ENCODE measurements at places on chromosomes 4 and X.
A peak's percentile ranks its signal among the peaks of the same experiment; 100 is the strongest.

GRCh38 chrX:134368126-134368525, 91.8 kb upstream of the HPRT1 start:
- no peak for DNase-seq

GRCh38 chrX:1103360-1103759, 109.1 kb downstream of the CRLF2 start:
- no peak for DNase-seq

GRCh38 chr4:105102016-105102415, 44.7 kb upstream of the TET2 start:
- DNase-seq, result no peak

DNA sequence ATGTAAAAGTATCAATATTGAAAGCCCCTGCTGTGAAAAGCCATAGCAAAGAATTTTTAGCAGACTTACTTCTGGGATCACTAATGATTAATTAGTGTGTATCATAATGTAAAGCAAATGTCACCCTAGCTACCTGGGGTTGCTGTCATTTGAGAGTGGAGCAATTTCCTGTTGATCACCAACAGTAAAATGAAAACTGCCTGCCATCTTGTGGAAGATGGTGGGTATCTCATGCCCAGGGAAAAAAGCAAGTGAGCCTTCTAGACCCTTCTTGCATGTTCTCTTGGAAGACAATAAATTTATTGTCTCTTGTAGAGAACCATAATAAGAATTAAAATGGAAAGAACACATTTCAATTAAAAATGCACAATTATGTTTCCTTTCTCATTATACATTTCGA, 360.2 kb downstream of the ZIC3 start:
- peak; percentile 5 for DNase-seq

- DNase-seq, result no peak
These were observed 109.4 kb downstream of the DLG3 start for GRCh38 chrX:70554081-70554480.

DNA sequence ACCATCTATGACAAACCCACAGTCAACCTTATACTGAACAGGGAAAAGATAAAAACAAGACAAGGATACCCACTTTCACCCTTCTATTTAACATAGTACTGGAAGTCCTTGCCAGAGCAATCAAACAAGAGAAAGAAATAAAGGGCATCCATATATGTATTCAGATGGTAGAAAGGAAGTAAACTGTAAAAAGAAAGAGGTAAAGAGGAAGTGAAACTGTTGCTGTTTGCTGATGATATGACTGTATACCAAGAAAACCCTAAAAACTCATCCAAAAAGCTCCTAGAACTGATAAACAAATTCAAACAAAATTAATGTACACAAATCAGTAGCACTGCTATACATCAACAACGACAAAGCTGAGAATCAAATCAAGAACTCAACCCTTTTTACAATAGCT, 538.7 kb upstream of the PABPC4L start:
- no peak for DNase-seq

- DNase-seq, result no peak
These were observed 125.0 kb downstream of the AKAP4 start for GRCh38 chrX:50075630-50076339.

GRCh38 chrX:49111791-49112190, 11.7 kb downstream of the GPKOW start:
- peak; percentile 84 for DNase-seq

DNA sequence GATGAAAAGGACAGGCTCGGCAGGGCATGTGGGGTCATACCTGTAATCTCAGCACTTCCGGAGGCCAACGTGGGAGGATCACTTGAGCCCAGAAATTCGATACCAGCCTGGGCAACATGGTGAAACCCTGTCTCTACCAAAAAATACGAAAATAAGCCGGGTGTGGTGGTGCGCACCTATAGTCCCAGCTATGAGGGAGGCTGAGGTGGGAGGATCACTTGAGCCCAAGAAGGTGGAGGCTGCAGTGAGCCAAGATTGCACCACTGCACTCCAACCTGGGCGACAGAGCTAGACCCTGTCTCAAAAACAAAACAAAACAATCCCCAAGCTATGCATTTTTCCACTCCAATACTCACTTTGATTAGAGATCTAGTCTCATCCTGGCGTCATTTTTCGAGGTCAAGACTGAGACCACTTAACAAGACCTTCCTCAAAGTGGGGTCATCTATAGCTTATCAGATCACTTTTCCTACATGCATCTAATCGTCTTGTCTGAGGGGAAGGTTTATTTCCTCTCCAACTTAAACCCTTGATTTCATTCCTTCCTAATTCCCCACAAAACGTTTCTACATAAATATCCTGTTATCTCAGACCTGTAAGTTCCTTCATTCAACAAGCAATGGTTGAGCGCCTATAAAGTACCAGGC, 1.3 kb downstream of the NKAP start:
- no peak for DNase-seq

DNA sequence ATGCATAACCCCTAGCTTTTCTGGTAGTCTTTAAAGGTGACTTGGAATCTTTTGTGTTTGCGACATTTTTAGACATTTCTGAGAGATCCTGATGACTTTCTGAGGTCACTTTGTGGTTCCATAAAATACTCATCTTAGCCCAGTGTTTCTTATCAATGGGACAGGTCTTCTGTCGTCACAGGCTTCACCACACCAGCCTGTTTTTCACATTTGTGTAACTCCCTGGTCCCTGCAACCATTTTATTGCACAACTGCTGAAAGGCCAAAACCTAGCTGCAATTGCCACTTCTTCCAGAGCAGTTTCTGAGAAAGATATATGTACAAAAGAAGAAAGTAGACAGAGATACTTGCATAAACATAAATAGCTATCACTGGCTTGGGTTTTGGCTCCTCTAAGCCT, 120.9 kb downstream of the IL15 start:
- no peak for DNase-seq

DNA sequence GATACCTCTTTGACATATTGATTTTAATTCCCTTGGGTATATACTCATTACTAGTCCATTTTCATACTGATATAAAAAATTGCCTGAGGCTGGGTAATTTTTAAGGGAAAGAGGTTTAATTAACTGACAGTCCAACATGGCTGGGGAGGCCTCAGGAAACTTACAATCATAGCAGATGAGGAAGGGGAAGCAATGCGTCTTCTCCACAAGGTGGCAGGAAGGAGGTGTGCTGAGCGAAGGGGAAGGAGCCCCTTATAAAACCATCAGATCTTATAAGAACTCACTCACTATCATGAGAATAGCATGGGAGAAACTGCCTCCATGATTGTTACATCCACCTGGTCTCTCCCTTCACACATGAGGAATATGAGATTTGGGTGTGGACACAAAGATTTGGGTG, 42.4 kb downstream of the MSX1 start:
- DNase-seq, result no peak

- DNase-seq, result no peak
These were observed 22.2 kb downstream of the LIAS start for GRCh38 chr4:39480902-39481695.

- DNase-seq, result no peak
These were observed 150.9 kb downstream of the SPRY1 start for GRCh38 chr4:123547216-123548165.

GRCh38 chrX:117327373-117327772, 789.2 kb downstream of the KLHL13 start:
- DNase-seq, result no peak

DNA sequence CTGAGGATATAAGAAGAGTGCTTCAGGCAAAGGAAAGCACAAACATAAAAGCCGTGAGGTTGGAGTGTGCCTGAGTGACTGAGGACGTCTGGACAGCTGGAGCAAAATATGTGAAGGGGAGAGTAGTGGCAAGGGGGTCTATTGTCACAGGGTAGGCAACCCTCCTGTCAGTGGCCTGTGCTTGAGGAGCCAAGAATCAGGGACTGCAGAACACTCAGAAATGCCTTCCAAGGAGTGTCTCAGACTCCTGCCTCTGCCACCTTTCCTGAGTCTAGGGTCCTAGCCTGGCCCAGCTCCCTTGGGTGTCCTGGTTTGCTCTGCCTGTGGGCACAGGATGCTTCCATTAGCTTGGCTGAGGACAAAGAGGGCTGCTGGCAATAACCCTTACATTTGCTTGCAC, 152.5 kb upstream of the PJA1 start:
- DNase-seq, result no peak

- no peak for DNase-seq
These were observed 170.2 kb upstream of the ETNPPL start for GRCh38 chr4:108933046-108933445.

- DNase-seq, result no peak
These were observed 19.0 kb downstream of the DGKQ start for GRCh38 chr4:954211-955020.

DNA sequence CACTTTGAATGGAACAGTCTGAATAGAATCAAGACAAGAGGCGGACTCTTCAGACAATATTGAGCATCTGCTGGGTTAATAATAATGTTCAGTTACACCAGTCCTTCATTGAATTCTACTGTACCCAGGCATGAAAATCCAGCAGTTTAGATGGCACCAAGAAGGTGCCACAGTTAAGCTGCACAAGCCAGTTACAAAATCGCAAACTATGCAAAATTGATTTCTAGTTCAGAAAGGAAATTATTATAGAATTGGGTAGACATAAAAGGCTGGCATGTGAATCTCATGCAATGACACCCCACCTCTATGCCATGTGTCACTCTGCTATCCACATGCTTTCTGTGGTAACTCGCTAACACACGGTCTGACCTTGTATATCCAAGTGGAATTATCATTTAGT, 105.8 kb upstream of the VCX3A start:
- DNase-seq, result no peak

DNA sequence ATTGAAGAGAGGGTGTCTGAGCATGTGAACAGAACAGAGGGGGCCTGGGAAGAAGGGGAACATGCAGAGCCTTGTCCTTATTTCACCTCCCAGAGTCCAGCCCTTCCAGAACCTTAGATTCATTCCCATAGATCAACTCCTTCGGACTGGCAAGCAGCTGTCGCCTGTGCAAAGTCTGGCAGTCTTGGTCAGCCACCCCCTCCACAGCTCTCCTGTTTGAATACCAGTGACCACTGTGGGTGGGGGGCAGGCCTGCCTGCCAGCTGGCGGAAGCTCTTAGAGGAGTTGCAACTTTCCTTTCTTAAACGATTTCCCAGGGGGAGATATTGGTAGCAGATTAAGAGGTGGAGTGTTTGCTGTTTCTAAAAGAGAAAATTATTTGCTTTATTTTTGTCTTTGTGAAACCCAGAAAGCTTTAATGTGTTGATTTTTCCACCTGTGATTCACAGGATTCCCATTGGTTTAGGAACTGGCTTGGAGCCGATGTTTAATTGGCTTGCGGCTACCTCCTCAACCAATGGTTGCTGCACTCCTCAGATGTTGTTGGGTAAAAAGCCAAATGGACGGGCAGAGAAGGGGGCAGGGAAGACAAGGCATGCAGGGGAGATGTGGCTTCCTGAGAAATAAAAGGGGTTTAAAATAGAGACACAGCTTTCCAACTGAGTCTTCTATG, 62.2 kb upstream of the PRPS1 start:
- DNase-seq, result peak; percentile 40

DNA sequence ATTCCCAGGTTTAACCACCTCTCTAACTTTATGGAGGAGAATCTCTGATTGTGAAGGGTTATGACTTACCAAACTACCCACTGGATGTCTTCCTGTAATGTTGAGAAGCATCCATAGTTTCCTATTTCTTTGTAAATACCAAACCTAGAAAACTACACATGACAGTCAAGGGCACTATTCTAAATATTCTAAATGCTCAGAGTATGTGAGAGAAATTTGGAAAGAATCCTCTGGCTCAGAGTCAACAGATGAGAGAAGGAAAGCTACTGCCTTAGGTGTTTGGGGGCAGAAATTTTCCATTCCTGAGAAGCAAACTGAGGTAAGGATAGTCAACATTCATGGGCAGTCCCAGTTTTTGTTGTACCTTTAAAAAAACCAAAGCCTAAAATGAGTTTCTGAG, 155.8 kb downstream of the KCNIP4 start:
- DNase-seq, result no peak

DNA sequence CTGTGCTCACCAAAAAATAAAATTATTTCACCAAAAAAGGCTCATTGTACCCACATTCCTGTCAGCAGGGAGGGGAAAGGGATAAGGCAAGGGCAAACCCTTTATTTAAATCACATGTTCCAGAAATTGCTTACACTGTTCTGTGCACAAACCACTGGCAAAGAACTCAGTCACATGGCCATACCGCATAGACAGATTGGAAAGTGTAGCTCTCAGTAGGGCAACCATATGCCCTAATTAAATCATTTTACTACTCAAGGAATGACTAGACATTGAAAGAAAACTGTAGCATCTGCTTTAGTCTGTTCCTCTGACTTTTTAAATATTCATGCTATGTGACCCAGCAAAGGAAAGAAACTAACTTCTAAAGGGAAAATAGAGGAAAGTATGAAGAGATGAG, 119.2 kb upstream of the FAM241A start:
- no peak for DNase-seq

GRCh38 chr4:89496851-89497250, 189.3 kb upstream of the GPRIN3 start:
- DNase-seq, result no peak

DNA sequence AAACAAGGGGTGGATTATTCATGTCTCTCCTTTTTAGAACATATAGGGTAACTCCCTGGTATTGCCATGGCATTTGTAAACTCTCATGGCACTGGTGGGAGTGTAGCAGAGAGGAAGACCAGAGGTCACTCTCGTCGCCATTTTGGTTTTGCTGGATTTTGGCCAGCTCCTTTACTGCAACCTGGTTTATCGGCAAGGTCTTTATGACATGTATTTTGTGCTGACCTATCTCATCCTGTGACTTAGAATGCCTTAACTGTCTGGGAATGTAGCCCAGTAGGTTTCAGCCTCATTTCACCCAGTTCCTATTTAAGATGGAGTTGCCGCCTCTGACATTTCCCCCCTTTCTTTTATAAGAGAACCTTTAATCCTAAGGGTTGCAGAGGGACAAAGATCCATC, 45.8 kb downstream of the MGST2 start:
- DNase-seq, result no peak

GRCh38 chr4:95108883-95109421, 351.2 kb downstream of the BMPR1B start:
- DNase-seq, result no peak

GRCh38 chr4:184384056-184384809, 90.1 kb downstream of the IRF2 start:
- DNase-seq, result peak; percentile 62

- no peak for DNase-seq
These were observed 17.3 kb downstream of the COQ2 start for GRCh38 chr4:83267121-83267829.

DNA sequence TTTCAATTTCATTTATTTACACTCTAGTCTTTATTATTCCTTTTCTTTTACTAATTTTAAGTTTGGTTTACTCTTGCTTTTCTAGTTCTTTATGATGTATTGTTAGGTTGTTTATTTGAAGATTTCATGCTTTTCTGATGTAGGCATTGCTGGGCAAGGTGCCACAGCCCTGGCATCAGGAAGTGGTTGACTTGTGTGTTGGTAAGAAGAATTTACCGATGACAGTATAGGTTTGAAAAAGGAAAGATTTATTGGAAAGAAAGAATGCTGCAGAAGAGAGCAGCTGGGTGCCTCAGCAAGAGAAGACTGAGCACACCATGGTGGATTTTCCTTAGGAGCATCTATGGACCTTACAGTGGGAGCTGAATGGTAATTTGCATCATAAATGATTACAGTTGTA, 153.2 kb downstream of the KLF8 start:
- DNase-seq, result no peak
